ENCODE measurements at places on chromosomes 3 and 15.

DNA sequence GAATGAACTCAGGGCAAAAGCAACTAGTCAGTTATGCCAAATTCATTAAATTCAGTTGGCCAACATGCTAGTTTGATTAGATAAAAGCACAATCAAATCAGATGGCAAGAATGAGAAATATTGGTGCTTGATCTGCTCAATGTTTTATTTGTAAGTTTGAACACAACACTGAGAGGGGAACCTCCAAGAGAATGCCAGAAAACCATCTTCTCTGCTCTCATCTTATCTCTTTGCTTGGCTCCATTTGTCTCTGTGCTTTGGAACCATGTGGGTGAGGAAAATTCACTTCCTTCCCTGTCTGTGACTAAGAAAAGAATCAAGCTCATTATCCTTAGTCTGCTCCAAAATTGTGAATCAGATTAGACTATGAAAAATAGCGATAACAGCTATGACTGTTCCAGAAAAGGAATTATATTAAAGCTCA is 43.6 kb upstream of the DCBLD2 start:
- DNase-seq, result no peak

GRCh38 chr3:176431991-176432390 is 765.3 kb downstream of the TBL1XR1 start:
- DNase-seq, result no peak

GRCh38 chr15:27327467-27328025 is 356.6 kb downstream of the GABRG3 start:
- DNase-seq, result no peak

DNA sequence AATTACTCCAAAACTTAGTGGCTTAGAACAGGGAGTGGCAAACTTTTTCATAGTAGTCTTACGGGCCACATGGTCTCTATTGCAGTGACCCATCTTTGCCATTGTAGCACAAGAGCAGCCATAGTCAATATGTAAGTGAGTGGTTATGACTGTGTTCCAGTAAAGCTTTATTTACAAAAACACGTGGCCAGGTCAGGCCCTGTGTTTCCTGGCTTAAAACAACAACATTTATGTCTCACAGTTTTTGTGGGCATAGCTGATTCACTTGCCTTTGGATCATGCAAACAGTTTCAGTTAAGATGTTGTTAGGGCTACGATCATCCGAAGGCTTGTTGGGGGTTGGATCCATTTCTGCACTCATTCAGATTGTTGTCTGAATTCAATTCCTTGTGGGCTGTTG is 103.8 kb downstream of the CHCHD6 start:
- DNase-seq, result no peak

DNA sequence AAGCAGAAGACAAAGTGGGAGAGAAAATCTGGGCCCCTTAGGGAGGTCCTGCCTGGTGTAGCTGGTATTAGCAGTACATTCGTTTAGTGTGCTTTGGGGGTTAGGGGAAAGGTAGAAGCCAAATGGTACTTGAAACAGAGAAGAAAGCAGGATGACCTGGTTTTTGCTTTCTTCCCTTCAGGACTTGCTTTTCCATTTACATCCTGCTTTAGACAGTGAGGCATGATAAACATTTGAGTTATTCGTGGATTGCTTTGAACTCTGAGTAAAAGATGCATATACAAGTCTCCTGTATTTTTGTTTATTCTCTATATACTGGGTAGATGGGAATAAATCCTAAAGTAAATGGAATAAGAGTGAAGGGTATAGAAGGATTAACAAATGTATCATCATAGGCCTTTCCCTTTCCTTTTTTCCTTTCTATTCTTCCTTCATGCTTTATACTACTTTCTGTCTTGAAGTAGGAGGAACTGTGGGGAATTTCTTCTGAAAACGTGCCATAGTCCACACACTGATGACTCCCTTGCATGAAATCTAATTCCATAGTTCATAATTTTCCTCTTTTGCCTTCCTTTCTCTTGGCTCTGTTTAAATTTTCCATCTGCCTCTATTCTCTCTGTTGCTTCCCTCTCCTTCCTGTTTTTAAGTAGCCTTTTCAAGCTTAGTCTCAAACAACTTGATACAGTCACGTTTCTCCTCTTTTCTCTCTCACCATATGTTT is 139.5 kb upstream of the RBMS3 start:
- DNase-seq, result no peak

DNA sequence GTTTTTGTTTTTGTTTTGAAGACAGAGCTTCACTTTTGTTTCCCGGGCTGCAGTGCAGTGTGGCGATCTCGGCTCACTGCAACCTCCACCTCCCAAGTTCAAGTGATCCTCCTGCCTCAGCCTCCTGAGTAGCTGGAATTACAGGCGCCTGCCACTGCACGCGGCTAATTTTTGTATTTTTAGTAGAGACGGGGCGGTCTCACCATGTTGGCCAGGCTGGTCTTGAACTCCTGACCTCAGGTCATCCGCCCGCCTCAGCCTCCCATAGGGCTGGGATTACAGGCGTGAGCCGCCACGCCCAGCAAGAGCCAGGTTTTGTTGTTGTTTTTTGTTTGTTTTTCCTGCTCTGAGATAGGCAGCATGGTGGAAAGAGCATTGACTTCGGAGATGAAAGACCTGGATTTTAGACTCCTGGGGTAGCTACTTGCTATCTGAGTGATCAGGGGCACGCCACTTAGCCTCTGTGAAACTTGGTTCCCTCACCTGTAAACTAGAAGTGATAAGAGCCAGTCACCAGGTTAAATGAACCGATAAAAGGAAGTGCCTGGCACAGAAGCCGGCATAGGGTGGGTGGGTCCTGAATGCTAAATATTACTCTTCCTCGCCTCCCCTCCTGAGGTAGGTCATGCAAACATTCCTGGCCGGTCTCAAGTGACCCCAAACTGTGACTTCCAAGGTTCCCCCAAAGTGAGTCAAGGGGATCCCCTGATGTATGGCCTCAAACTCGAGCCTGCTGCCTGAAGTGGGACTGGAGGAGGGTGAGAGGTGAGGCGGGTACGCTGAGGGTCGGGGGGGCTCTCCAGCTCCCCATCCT is 62.9 kb upstream of the MCF2L2 start:
- DNase-seq, result no peak

DNA sequence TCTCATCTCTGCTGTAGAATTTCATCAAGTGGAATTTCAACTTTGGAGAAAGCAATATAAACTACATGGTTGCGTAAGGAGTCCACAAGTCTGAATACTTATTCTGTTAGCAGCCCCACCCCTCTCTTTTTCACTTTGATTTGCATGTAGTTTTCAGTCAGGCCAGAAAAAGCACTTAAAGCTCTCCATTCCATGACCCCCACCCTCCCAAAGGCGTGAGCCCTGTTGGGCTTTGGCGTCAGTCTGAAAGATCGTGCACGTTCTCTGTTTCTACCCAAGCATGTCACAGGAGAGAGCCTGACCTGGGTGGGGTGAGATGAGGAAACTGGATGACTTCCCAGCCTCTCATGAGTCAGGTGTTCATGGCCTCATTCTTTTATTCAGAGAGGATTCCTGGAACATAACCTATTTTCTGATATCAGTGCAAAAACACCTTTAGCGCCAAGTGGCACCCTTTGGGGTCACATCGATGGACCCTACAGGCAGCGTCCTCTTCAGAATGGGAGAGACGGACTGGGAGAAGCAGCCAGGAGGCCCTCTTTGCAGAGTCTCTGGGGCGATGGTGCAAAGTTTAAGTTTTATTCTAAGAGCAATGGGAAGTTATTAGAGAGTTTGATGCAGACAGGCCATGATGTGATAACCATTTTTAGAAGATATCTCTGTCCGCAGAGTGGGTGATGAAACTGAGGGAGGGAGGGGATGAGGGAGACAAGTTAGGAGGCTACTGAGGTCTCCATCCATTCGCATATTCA is 55.8 kb downstream of the LSM3 start:
- DNase-seq, result no peak

- DNase-seq, result no peak
These were observed 116.1 kb downstream of the ULK4 start for GRCh38 chr3:41845826-41846225.

GRCh38 chr3:7982126-7982525 is 519.5 kb upstream of the LMCD1 start:
- no peak for DNase-seq

- DNase-seq, result no peak
These were observed 5.8 kb upstream of the ARPP21 start for GRCh38 chr3:35633332-35634124.

DNA sequence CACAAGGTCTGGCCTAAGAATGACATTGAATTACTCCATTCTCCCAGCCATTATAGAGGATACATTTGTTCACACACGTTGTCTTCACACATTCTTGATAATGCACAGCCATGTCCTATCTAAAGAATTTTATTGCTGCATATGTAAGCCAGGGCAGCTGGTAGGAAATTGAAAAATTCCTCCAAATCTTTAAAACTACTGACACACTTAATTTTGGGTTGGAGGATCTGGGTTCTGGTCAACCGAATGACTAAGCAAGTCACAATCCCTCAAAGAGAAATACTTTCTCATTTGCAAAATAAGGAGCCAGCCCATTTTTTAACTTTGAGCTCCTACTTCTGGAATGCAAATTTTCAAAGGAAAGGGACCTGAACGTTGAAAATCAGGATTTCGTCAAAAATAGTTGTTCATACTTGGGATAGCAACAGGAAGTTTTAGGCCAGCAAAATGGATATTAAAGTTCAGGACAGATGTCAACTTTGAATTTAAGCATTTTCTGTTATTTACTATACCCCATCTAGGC is 638.3 kb downstream of the NTRK3 start:
- no peak for DNase-seq

- DNase-seq, result no peak
These were observed 15.9 kb downstream of the VEPH1 start for GRCh38 chr3:157487339-157487738.

GRCh38 chr15:65110676-65111292 is 4.2 kb downstream of the UBAP1L start:
- DNase-seq, result no peak

DNA sequence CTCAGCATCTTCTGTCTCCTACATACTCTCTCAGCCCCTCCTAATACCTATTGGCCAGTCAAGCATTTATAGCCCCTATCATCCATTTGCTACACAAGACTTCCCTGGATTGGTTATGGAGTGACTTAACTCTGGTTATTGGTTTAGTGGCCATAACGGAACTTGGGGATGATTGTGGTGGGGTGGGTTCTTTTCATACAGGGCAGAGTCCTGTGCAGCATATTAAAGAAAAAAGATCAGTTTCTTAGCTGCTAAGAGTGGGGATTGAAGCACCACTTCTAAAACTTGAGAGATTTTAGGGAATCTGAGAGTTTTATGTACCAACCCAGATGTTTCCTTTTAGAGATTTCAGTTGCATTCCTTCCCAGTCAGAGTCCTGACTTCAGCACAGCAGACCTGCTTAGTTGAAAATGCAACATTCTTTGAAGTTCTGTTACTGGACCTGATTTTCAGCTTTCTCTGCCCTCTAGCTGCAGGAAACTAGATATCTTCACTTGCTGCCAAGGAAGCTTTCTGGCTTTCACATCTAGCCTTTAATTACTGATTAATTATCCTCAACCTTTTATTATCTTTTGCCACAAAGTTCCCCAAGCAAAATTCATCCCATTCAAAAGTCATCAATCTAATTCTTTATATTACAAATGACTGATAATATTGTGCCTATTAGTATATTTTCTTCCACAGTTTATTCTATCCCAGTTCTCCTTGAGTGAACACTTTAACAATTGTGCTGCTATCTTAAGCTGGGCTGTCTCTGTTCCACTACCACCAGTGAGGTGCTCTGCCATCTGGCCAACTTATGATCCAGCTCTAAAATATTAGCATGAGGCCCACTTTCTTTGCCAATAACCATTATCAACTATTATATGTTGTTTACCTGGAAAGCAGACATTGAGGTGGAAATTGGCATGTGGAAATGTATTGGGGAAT is 906.0 kb upstream of the ALCAM start:
- DNase-seq, result no peak

GRCh38 chr3:186152889-186153292 is 44.0 kb upstream of the ETV5 start:
- peak; percentile 80 for DNase-seq

DNA sequence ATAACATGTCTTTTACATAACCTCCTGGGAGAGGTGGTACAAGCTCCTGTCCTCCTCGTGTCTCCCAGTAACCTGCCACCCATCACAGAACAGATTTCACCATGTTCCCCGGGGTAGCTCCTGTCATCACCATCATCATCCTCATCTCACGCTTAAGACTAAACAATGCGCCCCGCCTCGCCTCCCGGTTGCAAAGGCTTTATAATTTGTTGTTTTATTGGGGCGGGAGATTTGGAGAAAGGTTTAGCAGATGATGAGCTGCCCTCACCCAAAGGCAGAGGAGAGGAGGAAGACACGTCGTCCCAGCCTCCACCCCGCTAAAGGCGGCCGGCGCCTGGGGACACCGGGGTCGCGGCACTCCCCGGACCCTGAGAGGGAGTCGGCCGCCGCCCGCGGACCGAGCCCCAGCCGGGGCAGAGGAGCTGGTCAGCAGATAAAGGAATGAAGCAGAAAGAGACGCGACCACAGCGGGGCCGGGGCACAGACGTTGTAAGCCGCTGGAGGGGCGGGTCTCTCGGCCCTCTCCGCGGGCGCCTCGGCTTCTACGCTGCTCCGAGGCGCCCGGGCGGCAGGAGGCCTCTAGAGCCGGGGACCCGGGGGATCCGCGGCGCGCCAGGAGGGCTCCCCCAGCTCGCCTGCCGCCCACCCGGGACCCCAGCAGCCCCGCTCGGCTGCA is 589 bp downstream of the HERC1 start:
- DNase-seq, result peak; percentile 54

DNA sequence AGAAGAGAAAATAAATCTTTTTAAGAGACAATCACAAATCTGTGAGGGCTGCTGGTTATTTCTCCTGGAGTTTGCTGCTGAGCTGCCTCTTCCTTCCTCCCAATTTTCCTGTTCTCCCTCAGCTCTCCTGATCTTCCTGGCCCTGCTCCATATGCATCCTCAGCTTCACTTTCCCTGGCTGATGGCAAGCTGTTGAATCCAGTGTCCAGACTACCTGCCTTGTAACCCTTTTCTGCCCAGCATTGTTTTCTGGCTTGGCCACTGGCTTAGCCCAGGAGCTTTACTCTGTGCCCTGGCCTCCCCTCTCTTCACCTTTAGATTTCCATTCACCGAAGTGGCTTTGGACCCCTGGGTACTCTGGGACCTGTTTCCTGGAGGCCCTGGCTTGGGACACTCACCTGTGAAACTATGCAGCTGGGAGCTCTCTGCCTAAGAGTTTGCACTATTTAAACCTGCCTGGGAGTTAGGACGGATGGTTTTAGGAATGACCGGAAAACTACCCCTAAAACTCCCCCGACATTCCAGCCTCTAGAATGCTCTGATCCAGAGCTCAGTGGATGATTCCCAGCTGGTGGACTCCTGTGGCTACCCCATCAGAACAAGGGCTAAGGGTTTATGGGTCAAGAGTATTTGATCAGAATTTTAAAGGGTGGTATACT is 90.0 kb downstream of the RBPMS2 start:
- DNase-seq, result no peak

DNA sequence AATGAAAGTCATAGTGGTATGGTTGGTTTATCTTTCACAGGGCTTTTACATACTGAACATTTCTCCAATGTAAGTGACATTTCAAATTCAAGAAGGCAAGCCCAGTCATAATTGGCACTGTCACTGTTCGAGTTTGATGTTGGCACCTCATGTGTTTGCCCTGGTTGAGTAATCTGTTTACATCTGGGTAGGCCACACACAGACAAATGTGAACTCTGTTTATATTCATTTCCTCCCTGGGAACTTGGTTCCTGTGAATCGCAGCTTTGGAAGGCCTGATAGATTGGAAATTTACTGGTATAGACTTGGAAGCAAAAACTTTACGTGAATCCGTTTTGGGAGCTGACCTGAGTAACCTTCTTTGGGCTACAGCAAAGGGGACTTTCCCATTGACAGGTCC is 395.2 kb upstream of the AZI2 start:
- no peak for DNase-seq

Data from germinal center (tissue), 1 donor.